ENCODE measurements at places on chromosomes 3 and 15. TPM values are rescaled to one million over a fixed set of nuclear protein-coding genes. Genes with fewer than 3 reads are reported as not detected.

- H3K27me3 ChIP-seq: peaks cover 6% of the 10 kb centered on the region
- no peaks in the 10 kb centered on the region for H3K4me1 ChIP-seq
- H3K36me3 ChIP-seq: no peaks in the 10 kb centered on the region
- H3K27ac ChIP-seq: no peak overlapping the region
Measured at GRCh38 chr3:183172051-183172639, 9.6 kb upstream of the LAMP3 start.

TRA2B gene
- total RNA-seq: 140 TPM

P2RY14 gene
- total RNA-seq: 1.7 TPM

DMXL2 gene
- total RNA-seq: 33.4 TPM

DNA sequence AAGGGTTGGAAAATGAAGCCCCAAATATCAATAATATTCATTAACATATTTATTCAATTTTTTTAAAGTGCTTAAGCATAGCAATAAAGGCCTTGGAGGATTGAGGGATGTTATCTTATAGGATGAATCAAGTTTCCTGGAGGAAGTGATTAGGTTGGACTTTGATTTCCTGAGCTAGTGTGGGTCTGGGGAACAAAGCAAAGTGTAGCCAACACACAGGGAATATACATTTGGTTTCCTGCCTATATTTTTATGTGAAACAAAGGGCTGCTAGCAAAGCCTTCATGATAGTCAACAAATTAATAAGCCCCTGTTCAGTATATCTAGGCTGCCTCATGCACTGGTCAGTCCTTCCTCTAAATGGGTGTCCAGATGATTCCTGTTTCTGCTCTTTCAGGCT is 261.1 kb upstream of the IL12A start:
- no peak for DNase-seq
- no peak overlapping the region for H3K27ac ChIP-seq
- H3K4me3 ChIP-seq: no peak overlapping the region
- no peaks in the 10 kb centered on the region for H3K27me3 ChIP-seq

MRPL47 gene
- total RNA-seq: 37.3 TPM

DNA sequence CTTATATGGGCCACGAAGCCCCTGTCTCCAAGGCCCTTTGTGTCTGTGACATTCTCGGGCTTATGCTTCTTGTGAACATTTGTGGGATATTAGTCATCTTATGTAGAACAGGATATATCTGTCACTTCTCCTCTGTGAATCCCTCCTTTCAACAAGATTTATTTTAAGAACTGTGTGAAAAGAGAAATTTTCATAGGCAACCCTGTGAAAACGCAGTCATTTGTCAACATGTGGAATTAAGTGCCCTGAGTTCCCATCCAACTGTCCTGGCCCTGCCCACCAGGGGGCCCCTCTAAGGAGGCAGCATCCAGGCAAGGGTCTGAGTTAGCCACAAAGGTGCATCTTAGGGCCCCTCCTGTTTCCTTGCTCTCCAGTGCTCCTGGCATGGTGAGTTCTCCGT is 76.8 kb upstream of the CHRNA7 start:
- H3K4me3 ChIP-seq: no peak overlapping the region
- DNase-seq: no peak
- no peaks in the 10 kb centered on the region for H3K36me3 ChIP-seq
- H3K27ac ChIP-seq: no peak overlapping the region
- no peaks in the 10 kb centered on the region for H3K27me3 ChIP-seq
- H3K4me1 ChIP-seq: no peaks in the 10 kb centered on the region

- H3K36me3 ChIP-seq: no peaks in the 10 kb centered on the region
- H3K27me3 ChIP-seq: no peaks in the 10 kb centered on the region
- no peak for DNase-seq
- peak overlapping the region; percentile 100 for H3K27ac ChIP-seq
- H3K4me1 ChIP-seq: no peaks in the 10 kb centered on the region
- H3K4me3 ChIP-seq: peak overlapping the region; percentile 94
Measured at GRCh38 chr3:143972155-143972504, 507 bp downstream of the DIPK2A start.

DNA sequence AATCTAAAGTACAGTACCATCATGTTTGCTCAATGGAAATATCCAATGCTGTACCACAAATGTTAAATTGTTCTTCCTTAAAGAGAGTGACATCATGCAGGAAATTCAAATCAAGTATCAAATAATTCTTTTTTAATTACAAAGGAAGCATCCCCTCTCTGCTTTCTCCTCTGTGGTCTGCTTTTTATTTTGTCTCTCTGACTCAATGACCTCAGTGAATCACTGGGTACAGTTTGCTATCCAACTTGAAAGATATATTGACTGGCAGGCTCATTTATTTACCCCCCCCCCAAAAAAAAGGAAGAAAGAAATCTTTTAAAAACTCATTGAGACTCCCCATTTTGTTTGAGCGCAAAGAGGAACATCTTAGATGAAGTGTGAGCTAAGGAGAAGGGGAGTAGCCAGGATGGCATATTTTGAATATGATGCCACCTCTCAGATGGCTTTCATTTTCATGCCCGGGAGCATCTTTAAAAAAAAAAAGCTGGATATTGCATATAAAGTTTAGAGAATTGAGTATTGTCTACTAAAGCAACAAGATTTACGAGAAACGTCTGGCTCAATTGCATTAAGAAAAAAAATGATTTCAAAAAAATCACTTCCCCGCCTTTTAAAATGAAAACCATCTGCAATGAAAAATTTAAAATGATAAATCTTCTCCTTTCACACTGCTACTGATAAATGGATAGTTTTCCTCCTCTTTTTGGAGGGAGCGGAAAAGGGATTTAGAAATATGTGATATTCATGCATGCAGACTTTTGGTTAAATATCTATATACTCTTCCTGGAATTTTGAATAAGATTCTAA is 307.1 kb upstream of the DPH6 start:
- DNase-seq: no peak
- no peaks in the 10 kb centered on the region for H3K27me3 ChIP-seq
- no peaks in the 10 kb centered on the region for H3K4me1 ChIP-seq
- H3K27ac ChIP-seq: no peak overlapping the region
- H3K4me3 ChIP-seq: no peak overlapping the region

GRCh38 chr3:100717063-100717462 is 7.8 kb downstream of the TFG start:
- no peak for DNase-seq
- peaks cover 6% of the 10 kb centered on the region for H3K4me1 ChIP-seq
- H3K27ac ChIP-seq: no peak overlapping the region

DNA sequence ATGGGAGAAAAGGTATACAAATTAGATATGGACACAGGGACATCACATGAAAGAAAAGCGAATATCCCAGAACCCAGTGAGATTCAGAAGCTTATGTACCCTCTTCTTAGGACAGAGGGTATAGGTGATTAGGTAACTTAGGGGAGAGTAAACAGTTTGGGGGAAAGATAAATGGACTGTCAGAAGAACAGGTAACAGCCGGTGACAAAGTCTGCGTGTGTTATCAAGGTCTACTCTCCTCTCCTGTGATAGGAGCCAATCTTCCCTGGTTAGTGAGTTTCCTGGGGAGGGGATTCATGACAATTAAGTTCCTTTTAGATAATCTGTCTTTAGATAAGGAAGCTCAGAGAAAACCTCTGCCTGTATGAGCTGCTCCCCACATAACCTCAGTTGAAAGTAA is 30.6 kb upstream of the SNRPN start:
- no peak overlapping the region for H3K27ac ChIP-seq
- no peak overlapping the region for H3K4me3 ChIP-seq
- H3K36me3 ChIP-seq: no peaks in the 10 kb centered on the region
- no peaks in the 10 kb centered on the region for H3K27me3 ChIP-seq
- no peaks in the 10 kb centered on the region for H3K4me1 ChIP-seq
- no peak for DNase-seq

AGTR1 gene
- total RNA-seq: 2.4 TPM

TERC gene
- total RNA-seq: 5.5 TPM

GRCh38 chr15:28131400-28131799 is 32.3 kb upstream of the OCA2 start:
- H3K4me1 ChIP-seq: no peaks in the 10 kb centered on the region
- H3K27me3 ChIP-seq: no peaks in the 10 kb centered on the region
- DNase-seq: no peak
- H3K27ac ChIP-seq: no peak overlapping the region
- peaks cover 6% of the 10 kb centered on the region for H3K36me3 ChIP-seq

DNA sequence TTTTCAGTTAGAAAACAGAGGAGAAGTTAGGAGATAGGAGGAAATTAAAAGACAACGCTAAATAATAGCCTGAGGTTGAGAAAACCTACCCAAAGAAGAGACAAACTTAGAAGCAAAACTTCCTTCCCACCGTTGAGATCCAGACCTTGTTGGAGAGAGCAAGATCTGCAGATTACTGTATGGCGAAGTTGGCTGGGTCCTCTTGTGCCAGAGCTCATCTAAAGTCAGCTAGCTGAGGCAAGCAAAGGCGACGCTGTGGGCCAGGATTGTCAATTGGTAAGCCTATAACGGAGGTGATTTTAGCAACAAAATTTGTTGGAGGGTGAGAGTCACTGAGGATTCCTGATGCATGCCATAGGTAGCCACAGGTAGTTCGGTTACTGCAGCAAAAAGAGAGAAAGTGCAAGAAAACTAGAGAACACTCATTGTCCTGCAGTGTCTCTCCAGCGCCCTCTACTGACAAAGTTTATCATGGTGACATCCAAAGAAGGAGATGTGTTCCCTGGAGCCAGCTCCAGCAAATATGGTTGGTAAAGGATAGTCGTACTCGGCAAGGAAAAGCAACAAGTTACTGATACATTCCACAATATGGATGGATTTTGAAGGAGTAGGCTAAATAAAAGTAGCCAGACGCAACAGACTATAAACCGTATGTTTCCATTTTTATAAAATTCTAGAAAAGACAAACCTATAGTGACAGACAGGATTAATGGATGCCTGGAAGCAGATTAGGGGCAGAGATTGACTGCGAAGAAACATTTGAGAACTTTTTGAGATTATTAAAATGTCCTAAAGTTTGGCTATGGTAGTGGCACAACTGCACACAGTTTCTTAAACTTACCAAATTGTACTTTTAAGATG is 9.8 kb upstream of the OR5K4 start:
- H3K36me3 ChIP-seq: no peaks in the 10 kb centered on the region
- H3K27me3 ChIP-seq: no peaks in the 10 kb centered on the region
- DNase-seq: peak; percentile 48
- H3K4me1 ChIP-seq: no peaks in the 10 kb centered on the region
- H3K27ac ChIP-seq: no peak overlapping the region

DNA sequence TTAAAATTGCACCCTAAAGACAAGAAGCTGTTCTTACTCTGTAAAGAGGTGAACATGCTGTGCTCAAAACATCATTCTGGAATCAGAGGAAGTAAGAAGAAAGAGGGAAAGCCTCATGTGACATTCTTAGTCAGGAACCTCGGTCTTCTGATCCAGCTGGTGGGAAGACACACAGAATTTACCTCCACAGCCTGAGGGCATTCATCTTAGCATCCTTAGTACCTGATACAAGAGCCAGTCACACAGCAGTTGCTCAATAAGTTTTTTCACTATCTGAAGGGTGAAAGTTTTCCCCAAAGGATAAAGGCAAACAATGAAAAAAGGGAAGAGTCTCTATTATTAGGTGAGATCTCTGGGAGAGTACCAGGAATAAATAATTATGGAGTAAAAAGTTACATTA is 116.8 kb downstream of the SEMA6D start:
- H3K4me1 ChIP-seq: no peaks in the 10 kb centered on the region
- no peaks in the 10 kb centered on the region for H3K27me3 ChIP-seq
- DNase-seq: no peak
- no peak overlapping the region for H3K4me3 ChIP-seq
- H3K36me3 ChIP-seq: no peaks in the 10 kb centered on the region
- no peak overlapping the region for H3K27ac ChIP-seq

DNAH12 gene
- 0.05 TPM for total RNA-seq

All from colonic mucosa (tissue), 4 donors.